Type B pancreatic cell (in vitro differentiated cells): ENCODE measurements at places on chromosomes 5 and 9.

DNA sequence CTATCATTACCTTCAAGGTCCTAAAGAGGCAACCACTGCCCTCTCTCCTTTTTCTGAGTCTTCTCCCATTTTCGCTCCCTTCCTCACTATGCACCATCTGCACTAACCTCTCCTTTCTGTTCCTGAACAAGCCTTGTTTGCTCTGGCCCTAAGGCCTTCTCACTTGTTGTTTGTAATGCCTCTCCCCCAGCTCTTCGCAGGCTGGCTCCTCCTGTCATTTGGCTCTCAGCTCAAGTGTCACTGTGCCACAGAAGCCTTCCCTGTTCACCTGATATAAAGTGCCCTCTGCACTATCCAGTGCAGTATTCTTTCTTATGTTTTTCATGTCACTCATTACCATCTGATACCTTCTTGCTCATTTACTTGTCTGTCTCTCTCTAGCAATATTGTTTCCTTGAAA lies 303.7 kb downstream of the KCNN2 start:
- DNase-seq: no peak

DNA sequence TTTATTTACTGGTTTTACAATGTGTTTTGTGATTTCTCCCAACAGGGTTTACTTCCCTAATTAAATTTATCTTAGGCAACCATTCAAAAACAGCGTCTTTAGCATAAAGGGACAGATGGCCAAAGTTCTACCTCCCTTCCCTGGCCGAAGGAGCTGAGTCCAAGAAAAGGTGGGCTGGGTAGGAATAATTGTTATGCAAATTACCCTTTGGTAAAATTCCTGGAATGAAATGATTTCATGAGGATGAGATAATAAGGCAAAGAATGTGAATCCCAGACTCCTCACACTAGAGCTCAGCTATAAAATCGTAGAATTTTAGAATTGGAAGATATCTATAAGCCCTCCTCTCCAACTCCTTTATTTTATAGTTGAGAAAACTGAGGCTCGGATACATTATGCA lies 119.6 kb downstream of the SGCD start:
- no peak for DNase-seq

- DNase-seq: no peak
Measured at GRCh38 chr5:78235289-78235688, 59.2 kb downstream of the AP3B1 start.

DNA sequence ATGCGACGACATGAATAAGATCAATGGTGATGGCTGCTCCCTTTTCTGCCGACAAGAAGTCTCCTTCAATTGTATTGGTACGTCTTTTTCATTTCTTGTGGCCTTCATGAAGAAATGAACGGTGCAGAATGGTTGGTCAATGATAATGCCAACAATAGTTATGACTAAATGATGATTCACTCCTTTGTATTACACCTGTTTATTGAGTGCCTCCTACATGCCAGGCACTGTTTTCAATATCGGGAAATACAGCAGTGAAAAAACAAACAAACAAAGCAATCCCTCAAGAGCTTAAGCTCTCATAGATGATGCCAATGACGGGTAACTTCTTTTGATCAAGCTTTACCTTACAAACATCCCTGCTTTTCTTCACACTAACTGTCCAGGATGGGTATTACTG lies 117.7 kb downstream of the PAPPA start:
- DNase-seq: no peak

DNA sequence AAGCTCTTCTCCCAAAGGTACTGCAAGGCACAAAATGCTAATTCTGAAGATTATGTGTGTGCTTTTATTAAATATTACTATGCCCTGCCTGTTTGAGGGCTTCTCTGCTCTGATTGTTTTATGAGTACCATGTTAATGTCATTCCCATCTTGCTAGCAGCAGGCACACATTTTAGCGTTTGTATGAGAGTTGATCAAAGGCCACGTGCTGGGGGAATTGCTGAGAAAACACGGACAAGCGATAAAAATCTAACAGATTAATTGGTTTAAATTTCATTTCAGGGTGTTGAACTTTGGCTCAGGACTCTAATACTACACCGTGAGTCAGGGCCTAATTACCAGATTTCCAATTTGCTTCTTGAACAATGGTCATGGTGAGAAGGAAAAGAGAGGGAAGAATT lies 298.4 kb downstream of the EBF1 start:
- DNase-seq: no peak

DNA sequence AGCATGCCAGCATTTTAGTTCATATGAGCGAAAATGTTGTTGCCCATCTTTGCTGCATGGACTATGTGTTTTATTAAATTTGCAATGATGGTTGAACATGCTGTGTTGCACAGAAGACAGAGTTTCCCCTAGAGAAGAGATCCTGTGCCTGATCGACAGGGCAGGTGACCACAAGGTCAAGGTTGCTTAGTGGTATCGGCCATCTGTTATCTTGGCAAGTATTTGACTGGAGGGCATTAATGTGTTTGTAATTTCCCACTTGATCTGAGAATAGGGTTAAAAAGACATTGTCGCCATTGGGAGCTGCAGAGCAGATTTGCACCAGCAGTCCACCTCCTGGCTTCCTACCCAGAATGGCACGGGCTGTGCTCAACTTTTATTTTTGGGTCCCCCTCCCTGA lies 1523.6 kb upstream of the WWC1 start:
- no peak for DNase-seq

DNA sequence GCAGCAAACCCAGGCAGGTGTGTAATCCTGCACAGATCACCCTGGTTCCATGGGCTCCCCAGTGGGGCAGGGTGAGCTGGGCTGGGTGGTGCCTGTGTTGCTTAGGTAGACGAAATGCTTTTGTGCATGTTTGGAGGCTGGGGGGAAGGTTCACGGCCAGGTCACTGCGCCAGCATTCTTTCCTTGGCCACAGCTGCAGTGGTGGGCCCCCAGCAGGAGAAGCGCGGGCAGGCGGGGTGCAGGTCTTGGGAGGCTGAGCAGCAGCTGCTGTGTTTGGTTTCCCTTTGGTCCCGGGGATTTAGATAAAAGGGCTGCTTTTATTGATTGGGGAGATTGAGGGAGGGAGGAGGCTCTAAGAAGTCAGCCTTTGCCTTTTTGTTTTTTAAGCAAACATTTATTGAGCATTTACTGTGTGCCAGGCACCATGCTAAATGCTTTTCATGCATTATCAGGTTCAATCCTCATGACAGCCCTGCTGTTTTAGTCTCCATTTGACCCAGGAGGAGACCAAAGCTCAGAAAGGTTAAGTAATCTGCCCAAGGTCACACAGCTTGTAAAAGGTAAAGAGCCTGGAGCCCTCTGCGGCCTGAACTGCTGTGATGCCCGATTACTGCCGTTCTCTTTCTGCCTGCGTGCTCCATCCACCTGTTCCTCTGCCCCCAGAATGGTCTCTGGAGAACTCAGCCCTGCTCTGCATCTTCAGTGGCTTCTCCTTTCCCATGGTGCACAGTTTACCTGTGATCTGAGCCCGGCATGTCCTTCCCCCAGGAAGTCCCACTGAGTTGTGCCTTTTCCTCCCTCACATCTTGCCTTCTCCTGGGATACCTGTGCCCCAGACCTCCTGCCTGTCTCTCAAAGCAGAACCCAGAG lies 94.4 kb downstream of the MACROH2A1 start:
- no peak for DNase-seq

- no peak for DNase-seq
Measured at GRCh38 chr5:126683912-126684311, 83.2 kb downstream of the PHAX start.

GRCh38 chr9:21558615-21559401 lies 76.7 kb upstream of the IFNE start:
- DNase-seq: no peak
